ENCODE measurements at places on chromosomes 1 and 21. TPM values are rescaled to one million over a fixed set of nuclear protein-coding genes. Genes with fewer than 3 reads are reported as not detected.

Gene TIE1
- polyA plus RNA-seq, result 0.10 TPM

Gene KCNH1
- polyA plus RNA-seq, result 0.71 TPM

Gene PCBP3
- polyA plus RNA-seq, result 1.3 TPM

Gene ASCL5
- not detected for polyA plus RNA-seq

Gene CD160
- polyA plus RNA-seq, result 0.25 TPM

Gene CFHR4
- not detected for polyA plus RNA-seq

Gene TRIM58
- not detected for polyA plus RNA-seq

Gene SLC45A3
- 0.38 TPM for polyA plus RNA-seq

Gene PDE9A
- polyA plus RNA-seq, result not detected

Gene LINGO4
- not detected for polyA plus RNA-seq

Gene FAM163A
- not detected for polyA plus RNA-seq

Gene KLHDC8A
- polyA plus RNA-seq, result 0.08 TPM

Gene NCAM2
- polyA plus RNA-seq, result 2.4 TPM

Gene WNT4
- polyA plus RNA-seq, result not detected

Gene TMEM269
- polyA plus RNA-seq, result not detected

Gene RGSL1
- polyA plus RNA-seq, result not detected

Gene KRTAP12-2
- polyA plus RNA-seq, result not detected

Gene TFF1
- not detected for polyA plus RNA-seq

Gene SLC16A4
- polyA plus RNA-seq, result 15.6 TPM

Gene GUK1
- 554 TPM for polyA plus RNA-seq

Gene LENEP
- polyA plus RNA-seq, result not detected

Gene AMPD1
- not detected for polyA plus RNA-seq

Gene ACBD3
- polyA plus RNA-seq, result 41.4 TPM

Gene RPE65
- polyA plus RNA-seq, result not detected

Gene YBEY
- polyA plus RNA-seq, result 19.1 TPM

Gene PGD
- 61.4 TPM for polyA plus RNA-seq

Gene SLAMF9
- polyA plus RNA-seq, result 0.48 TPM

Gene TEKT2
- polyA plus RNA-seq, result not detected

Gene CFAP45
- 0.34 TPM for polyA plus RNA-seq

Gene DDAH1
- polyA plus RNA-seq, result 238 TPM

Gene C1orf226
- 0.04 TPM for polyA plus RNA-seq

Gene NBPF10
- polyA plus RNA-seq, result 1.1 TPM

Gene WLS
- 36.4 TPM for polyA plus RNA-seq

Gene IGSF9
- 0.13 TPM for polyA plus RNA-seq

Gene AMY1B
- polyA plus RNA-seq, result not detected

Gene MSTO1
- polyA plus RNA-seq, result 39.0 TPM

Gene NUAK2
- 3.8 TPM for polyA plus RNA-seq

Gene SNRNP40
- polyA plus RNA-seq, result 51.9 TPM

Gene KRTAP13-2
- polyA plus RNA-seq, result not detected

Gene TMPRSS3
- not detected for polyA plus RNA-seq

Gene KIF17
- polyA plus RNA-seq, result 0.10 TPM

Gene PLA2G4A
- 1.5 TPM for polyA plus RNA-seq

Gene HCN3
- 1.6 TPM for polyA plus RNA-seq

Gene IGSF3
- 0.08 TPM for polyA plus RNA-seq

Gene POGK
- polyA plus RNA-seq, result 11.1 TPM

Gene OR14A2
- not detected for polyA plus RNA-seq

Gene APOBEC4
- polyA plus RNA-seq, result not detected

All from GM23248 (cell line).